ENCODE measurements at places on chromosomes 2 and 18.

DNA sequence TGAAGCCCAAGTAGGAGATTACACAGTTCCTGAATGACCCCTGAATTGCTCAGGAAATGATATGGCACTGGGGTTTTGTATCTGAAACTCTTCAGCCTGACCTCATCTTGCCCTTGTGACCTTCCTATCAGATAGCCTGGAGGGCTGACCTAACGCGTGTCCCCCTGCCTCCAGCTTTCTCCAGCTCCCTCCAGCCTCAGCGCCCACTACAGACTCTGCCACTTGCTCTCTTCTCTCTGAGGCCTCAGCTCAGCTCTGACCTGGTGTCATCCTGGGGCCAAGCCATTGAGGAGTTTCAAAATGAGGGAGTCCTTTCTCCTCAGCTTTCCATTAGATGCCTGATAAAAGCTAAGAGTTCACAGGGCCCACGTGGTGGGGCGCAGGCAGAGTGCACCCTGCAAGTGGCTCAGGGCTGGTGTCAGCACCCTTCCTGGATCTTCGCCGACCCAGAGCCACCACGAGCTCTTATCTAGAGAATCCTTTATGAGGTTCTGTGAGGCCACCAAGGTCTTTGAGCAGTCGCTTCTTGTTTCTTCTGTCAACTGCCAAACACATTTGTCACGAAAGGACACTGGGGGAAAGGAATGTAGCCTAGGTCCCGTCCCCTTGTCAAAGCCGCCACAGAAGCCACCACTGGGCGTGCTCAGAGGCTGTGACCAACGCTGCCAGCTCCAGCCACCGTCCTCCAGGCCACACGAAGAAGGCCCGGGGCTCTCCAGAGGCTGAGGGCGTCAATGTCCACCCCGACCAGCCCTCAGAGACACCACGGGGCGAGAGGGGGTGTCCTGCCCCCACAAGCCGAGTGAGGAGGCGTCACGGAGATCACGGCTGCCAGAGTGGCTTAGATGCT lies 131.3 kb upstream of the GPC1 start:
- DNase-seq, result no peak

DNA sequence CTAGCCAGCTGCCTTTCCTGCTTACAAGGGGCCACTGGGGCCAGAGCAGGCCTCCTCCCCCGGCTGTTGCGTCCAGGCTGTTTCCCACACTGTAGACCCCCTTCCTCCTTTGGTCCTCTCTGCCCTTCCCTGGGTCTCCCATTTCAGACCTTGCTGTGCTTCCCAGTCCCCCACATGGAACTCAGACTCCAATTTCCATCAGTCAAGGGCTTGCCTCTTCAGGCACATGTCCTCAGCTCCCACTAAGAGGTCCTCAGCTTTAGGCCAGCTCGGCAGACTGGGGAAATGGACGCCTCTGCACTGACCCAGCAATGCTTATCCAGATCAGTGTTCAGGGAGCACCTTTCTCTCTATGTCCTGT lies 98.0 kb upstream of the BZW1 start:
- DNase-seq, result no peak

GRCh38 chr2:29218550-29219125 lies 103.4 kb downstream of the CLIP4 start:
- no peak for DNase-seq

GRCh38 chr2:28683100-28683706 lies 68.4 kb upstream of the PPP1CB start:
- DNase-seq, result peak; percentile 44

GRCh38 chr18:72830109-72830508 lies 37.7 kb downstream of the NETO1 start:
- DNase-seq, result no peak

Measured in GM03348 (cell line).